ENCODE measurements at places on chromosomes 4 and X.
A peak's percentile ranks its signal among the peaks of the same experiment; 100 is the strongest.

DNA sequence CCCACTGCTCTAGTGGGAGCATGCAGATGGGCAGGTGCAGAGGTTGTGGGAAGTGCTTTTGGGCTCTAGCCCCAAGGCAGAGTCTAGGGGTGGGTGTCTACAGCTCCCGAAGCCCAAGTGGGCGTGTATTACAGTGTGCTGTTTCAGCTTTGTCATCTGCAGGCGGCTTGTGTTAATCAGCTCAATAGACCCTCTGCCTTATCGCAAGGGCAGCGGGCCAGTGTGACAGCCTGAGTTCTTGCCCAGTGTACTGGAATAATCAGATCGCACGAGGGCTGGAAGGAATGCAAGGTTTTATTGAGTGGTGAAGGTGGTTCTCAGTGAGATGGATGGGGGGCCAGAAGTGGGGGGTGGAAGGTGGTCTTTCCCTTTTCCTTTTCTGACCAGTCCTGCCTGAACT lies 529.4 kb upstream of the AMOT start:
- DNase-seq, result no peak

DNA sequence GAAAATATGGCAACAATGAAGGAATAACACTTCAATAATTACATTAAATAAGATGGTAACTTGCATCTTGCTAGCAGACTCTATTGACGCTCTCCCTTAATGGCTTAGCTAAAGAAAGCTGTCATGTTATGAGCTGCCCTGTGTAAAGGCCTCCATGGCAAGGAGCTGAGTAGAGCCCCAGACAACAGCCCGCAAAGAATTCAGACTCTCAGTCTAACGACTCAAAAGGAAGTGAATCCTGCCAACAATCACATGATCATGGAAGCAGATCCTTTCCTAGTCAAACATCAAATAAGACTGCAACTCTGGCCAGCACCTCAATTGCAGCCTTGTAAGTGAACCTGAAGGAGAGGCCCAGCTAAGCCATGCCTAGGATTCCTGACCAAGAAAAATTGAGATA lies 157.6 kb downstream of the MAB21L2 start:
- no peak for DNase-seq

GRCh38 chr4:161517941-161518340 lies 645.9 kb downstream of the FSTL5 start:
- no peak for DNase-seq

GRCh38 chr4:109238746-109239145 lies 63.7 kb downstream of the COL25A1 start:
- DNase-seq, result no peak

- peak; percentile 52 for DNase-seq
These were observed 326.4 kb downstream of the PPP3CA start for GRCh38 chr4:101020956-101021355.

- DNase-seq, result peak; percentile 27
These were observed 5.1 kb downstream of the AFF1 start for GRCh38 chr4:86939729-86940575.

DNA sequence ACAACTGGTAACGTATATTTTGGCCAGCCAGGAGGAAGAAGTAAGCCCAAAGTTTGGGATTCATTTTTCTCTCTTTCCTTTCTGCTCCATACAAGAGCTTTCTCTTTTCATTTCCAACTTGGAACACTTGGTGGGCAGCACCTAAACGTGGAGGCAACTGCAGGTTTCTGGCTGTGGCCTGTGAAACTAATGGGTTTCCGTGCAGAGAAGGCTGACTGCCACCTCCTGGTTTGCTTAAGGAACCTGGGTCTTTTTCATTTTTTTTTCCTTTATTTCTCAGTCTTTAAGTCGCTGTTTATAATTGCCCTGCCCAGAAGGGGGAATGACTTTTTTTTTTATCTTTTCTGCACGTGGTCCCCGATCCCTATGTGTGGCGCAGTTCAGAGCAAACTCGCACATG lies 15.4 kb downstream of the ZNF718 start:
- DNase-seq, result no peak

GRCh38 chr4:54539500-54540029 lies 118.2 kb upstream of the KIT start:
- DNase-seq, result peak; percentile 63

Measured in HFFc6 (cell line).